Germinal center (tissue), 1 donor: ENCODE measurements at places on chromosomes 12 and 14.
A peak's percentile ranks its signal among the peaks of the same experiment; 100 is the strongest.

- DNase-seq, result peak; percentile 13
These were observed 146.1 kb upstream of the NCOR2 start for GRCh38 chr12:124713436-124714082.

DNA sequence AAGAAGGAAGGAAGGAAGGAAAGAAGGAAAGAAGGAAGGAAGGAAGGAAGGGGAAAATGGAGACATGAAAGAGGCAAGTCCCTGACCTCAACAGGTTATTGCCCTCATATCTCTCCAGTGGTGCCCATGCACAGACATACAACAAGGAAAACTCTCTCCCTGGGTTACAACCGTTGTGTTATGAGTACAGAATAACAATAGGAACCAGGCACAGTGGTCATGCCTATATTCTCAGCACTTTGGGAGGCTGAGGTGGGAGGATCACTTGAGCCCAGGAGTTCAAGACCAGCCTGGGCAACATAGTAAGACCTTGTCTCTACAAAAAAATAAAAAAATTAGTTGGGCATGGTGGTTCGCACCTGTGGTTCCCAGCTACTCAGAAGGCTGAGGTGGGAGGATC lies 139.4 kb upstream of the HMGA2 start:
- no peak for DNase-seq

- DNase-seq, result no peak
These were observed 66.5 kb downstream of the TNFAIP2 start for GRCh38 chr14:103189481-103190470.

GRCh38 chr12:69936766-69937165 lies 111.7 kb downstream of the MYRFL start:
- DNase-seq, result no peak

DNA sequence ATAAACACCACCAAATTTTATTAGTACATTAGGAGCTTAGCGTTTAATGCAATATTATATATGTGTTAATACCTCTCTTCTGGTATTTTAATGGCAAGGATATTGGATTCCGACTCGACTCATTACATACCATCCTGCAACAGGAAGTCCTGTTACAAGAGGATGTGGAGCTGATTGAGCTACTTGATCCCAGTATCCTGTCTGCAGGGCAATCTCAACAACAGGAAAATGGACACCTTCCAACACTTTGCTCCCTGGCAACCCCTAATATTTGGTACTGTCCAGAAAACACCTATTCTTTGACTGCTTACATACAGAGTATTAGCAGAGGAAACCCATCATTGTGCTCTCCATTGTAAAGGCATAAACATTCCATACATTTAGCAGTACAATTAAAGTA lies 45.2 kb downstream of the VEZT start:
- no peak for DNase-seq

- DNase-seq, result no peak
These were observed 354.4 kb upstream of the FLRT2 start for GRCh38 chr14:85175556-85175955.

DNA sequence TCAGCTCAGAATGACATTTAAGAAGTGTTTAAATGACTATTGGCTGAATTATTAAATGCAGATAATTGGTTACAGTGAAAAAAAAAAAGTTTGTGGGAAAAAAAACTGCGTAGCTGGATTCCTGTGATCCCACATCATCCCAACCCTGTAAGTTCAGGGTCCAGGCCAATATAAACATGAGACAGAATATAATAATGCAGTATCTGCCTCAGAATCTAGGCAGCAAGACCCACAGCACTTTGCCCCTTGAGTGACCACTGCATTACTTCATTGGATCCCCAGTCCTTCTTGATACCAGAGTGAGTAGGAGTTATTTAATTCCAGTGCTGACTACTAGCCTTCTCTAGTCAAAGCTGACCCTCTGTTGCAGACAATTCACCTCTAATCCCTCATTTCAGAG lies 272.6 kb downstream of the CCER1 start:
- DNase-seq, result no peak

GRCh38 chr12:73950507-73950906 lies 587.1 kb upstream of the ATXN7L3B start:
- no peak for DNase-seq

DNA sequence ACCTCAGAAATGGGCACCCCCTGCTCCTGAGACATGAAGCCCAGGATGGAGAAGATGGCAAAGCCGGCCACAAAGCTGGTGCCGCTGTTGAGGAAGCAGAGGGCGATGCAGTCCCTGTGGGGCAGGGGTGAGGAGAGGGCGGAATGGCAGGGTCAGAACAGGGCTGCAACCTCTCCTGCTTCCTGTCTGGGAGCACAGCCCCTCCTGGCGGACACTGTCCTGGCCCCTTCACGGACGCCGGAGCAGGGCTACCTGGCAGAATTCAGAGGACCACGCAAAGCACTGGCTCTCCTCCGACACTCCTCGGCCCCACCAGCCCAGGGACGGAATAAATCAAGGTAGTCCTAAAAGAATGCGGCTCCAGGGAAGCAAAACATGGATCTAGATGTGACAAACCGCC lies 12.4 kb upstream of the SLC6A12 start:
- no peak for DNase-seq

DNA sequence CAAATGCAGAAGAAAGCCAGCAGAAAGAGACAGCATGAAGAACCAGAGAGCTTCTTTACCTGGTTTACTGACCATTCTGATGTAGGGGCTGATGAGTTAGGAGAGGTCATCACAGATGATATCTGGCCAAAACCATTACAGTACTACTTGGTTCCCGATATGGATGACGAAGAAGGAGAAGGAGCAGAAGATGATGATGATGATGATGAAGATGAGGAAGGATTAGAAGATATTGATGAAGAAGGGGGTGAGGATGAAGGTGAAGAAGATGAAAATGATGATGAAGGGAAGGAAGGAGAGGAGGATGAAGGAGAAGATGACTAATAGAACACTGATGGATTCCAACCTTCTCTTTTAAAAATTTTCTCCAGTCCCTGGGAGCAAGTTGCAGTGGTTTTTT lies 178.2 kb upstream of the CRY1 start:
- no peak for DNase-seq

GRCh38 chr12:59404109-59404650 lies 191.6 kb upstream of the SLC16A7 start:
- DNase-seq, result no peak

- peak; percentile 61 for DNase-seq
These were observed 14.7 kb upstream of the TEAD4 start for GRCh38 chr12:2944401-2945047.

DNA sequence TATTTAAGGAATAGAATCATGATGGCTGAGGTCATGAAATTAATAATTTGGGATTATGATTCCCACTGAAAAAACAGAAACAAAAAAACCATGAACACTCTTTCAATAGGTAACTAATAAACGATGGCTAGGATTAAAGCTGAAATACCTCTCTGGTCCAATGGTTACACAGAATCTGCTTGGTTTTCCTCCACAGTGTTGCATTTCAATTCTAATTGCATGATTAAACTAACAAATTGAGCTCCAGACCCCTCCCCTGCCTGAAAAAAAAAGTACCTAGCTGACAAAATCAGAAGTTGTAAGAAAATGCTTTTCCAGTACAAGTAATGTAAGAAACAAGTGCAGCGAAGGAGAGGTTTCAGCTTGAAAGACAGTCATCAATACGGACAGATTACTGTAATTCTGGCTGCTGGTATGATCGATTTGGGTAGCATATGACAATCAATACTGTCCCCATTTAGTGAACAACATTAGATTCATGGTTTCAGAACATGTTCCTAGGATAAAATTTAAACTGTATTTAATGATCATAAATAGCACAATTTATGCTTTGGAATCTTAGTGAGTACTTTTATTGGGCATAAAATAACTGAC lies 32.0 kb downstream of the INSM2 start:
- no peak for DNase-seq

DNA sequence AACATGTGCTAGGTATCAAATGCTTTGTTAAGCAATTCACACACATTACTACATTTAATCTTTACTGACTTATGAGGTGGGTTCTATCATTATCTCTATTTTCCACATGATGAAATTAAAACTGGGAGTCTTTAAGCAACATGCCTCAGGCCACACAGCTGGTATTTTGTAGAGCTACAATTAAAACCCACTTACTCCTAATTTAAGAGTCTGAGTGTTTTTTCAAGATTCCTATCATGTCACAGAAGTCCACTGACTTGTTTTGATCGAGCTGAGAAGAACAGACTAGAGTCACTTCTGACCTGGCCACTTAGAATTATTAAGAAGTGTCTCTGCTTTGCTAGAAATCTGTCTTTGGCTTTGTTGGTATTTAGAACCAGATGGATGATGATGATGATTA lies 670.7 kb downstream of the NRXN3 start:
- no peak for DNase-seq

- no peak for DNase-seq
These were observed 12.2 kb downstream of the FBXL14 start for GRCh38 chr12:1581973-1582708.

GRCh38 chr14:105168979-105169507 lies 467 bp upstream of the JAG2 start:
- DNase-seq, result no peak

- no peak for DNase-seq
These were observed 36.3 kb upstream of the WDR89 start for GRCh38 chr14:63677891-63678379.

DNA sequence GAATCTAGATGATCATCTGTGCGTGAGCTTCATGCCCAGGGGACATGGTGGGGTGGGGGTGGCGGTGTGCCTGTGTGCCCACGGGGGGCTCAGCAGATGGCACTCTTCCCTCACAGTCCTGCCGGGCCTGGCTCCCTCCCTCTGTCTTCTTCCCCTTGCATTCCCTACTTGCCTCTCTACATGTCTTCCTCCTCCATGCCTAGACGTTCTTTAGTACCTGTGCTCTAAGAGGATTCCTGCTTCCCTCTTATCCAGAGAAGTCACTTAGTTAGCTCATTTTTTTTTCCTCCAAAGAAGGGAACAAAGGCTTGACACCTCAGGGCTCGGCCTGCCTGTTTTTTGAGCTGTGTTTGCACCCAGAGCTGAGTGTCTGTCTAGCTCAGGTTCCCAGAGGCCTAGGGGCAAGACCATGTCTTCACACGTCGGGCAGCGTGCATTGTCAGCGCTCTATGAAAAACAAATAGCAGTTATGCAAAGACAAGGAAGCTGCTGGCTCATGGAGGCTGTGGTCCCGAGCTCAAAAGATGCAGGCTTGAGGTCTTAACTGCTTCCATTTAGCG lies 48.8 kb downstream of the NINJ2 start:
- DNase-seq, result no peak

- DNase-seq, result no peak
These were observed 36.3 kb upstream of the STK38L start for GRCh38 chr12:27207615-27208413.

DNA sequence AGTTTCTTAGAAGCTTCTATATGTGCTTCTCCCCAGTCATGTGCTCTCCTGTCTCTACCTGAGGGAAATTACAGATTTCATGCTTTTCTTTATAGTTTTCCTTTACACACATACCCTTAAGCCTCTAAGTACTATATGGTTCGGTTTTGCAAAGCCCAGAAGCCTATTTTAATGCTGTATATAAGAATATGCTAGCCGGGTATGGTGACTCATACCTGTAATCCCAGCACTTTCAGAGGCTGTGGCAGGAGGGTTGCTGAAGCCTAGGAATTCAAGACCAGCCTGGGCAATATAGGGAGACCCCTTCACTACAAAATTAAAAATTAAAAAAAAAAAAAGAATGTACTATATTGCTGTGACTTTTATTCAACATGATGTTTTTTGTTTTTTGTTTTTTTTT lies 15.4 kb downstream of the DGLUCY start:
- DNase-seq, result no peak

GRCh38 chr12:29073631-29074239 lies 75.3 kb upstream of the FAR2 start:
- no peak for DNase-seq

GRCh38 chr14:75041613-75042012 lies 9.7 kb downstream of the MLH3 start:
- no peak for DNase-seq

GRCh38 chr12:118851891-118852290 lies 129.4 kb upstream of the SRRM4 start:
- no peak for DNase-seq

GRCh38 chr12:63915105-63915800 lies 70.8 kb downstream of the SRGAP1 start:
- no peak for DNase-seq

GRCh38 chr12:28121433-28121832 lies 68.8 kb upstream of the CCDC91 start:
- DNase-seq, result no peak

GRCh38 chr12:52224151-52224550 lies 8.9 kb upstream of the KRT7 start:
- DNase-seq, result no peak

- no peak for DNase-seq
These were observed 28.2 kb downstream of the DENND5B start for GRCh38 chr12:31562594-31563328.

DNA sequence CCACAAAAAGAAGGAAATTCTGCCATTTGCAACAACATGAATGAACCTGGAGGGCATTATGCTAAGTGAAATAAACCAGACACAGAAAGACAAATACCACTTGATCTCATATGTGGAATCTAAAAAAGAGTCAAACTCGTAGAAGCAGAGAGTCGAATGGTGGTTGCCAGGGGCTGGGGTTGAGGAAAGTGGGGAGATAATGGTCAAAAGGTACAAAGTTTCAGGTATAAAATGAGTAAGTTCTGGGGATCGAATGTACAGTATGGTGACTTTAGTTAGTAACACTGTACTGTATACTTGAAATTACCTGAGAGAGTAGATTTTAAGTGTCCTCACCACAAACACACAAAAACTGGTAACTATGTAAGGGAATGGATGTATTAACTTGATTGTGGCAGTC lies 129.4 kb downstream of the PPM1H start:
- DNase-seq, result no peak

- DNase-seq, result no peak
These were observed 23.7 kb upstream of the HDAC7 start for GRCh38 chr12:47843226-47843980.

GRCh38 chr12:19014240-19014639 lies 115.3 kb upstream of the PLEKHA5 start:
- DNase-seq, result no peak

GRCh38 chr14:56664811-56665421 lies 85.3 kb downstream of the TMEM260 start:
- DNase-seq, result no peak

DNA sequence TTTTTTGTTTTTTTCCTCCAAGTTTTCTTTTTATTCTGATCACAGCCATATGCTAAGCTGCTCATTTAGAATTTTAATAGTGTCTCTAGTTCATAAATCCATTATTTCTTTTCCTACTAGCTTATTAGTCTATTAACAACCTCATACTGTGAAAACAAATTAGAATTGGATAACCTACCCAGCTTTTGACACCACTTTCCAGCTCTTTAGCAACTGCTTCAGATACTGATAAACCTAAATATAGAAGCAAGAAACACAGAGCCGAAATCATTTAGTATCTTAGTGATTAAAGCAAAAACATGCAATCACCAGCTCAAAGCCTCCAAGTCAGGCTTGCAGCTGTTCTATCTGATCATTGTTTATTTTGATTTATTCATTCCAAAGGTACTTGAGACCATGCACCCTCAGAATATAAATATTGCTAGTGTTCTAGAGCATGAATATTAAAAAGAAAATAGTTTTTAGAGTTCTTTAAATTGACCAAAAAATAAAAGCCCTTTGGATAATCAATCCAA lies 121.5 kb downstream of the STXBP6 start:
- DNase-seq, result no peak

GRCh38 chr14:101709962-101710931 lies 51.3 kb upstream of the PPP2R5C start:
- DNase-seq, result no peak
